T-helper 2 cell (primary cell): ENCODE measurements at places on chromosomes 7 and 10.

DNA sequence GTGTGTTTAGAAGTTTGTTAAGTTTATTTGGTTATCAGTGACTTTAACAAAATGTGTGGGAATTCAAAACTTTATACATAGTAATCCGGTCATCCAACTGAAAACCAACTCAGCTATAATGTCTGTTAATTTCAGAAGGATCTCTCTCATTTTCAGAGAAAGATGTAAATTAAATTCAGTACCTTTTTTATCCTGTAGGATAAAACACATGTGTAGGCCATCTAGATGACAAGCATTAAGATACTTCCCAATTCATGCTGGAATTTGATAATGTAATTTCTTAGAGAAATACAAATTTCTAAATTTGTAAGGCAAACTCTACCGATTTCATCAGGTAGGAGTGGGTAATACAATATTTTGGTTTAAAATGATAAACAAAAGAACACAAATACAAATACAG lies 43.4 kb upstream of the STEAP4 start:
- DNase-seq: no peak

DNA sequence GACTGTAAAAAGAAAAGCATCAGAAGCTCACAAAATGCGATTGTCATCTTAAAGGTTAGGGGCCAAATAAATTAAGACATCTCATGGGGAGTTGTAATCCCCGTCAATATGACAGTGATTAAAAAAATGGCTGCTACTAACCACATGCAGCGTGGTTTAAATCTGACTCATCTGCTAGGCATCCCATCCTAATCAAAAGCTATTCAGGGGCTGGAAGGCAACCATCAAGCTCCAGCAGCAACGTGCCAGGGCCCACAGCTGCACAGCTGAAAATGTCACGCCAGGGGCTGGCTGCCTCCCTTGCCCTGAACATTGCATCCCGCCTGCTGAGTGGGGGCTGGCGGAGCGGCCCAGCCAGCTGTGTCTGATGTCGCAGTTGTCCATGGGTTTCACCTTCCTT lies 66.3 kb upstream of the FRMD4A start:
- no peak for DNase-seq

DNA sequence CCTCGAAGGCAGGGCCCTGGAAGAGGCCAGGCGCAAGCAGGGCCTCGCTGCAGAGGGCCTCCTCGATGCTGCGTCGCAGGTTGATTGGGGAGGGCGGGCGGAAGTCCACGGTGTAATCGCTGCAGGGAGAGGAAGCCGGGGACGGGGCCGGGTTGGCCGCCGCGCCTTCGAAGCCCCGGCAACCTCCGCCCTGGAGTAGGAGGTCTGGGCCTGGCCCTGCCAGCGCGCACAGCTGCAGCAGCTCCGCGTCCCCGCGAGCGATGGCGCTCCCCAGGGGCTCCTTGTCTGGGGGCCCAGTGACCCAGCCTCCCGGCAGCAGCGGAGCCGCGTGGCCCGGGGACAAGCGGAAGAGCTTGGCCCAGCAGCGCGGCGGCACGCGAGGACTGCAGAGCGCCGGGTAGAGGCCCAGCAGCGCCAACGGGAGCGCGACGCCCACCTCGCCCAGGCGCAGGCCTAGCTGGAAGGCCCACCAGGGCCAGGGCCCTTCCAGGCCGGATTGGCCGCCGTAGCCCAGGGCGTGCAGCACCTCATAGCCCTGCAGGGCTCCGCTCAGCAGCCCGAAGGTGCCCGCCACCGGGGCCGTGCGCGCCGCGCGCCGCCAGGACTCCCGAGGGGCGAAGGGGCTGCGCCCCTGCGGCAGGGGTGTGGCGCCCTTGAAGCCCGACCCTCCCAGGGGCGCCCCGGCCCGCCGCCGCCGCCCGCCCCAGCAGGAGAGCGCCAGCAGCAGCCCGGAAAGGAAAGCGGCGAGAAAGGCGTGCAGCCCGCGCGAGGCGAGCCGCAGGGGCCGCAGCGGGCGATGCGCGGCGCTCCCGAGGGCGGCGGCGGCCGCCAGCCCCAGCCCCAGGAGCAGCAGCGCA lies 7.8 kb upstream of the RBM28 start:
- DNase-seq: no peak

GRCh38 chr10:58177362-58177947 lies 90.2 kb downstream of the IPMK start:
- no peak for DNase-seq
